ENCODE measurements at places on chromosomes 6 and 20. TPM values are rescaled to one million over a fixed set of nuclear protein-coding genes. Genes with fewer than 3 reads are reported as not detected.

DNA sequence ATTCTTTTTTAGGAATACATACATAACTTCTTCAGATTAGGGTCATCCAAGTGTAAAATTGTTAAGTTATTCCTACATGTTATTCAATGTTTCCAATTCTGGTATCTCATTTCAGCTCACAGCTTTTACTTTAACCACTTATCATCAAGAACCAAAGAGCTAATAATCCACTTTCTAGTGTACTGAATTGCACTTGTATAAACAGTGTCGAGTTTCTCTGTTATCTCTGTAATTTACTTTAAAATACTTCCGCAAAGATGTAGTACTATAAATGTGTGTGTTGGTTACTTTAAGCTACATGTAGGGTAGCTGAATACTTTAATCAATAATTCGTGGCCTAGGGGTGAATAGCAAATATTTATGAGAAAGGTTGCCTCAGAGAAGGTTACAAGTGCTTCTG, 8.8 kb upstream of the GJA1 start:
- DNase-seq, result no peak
- H3K36me3 ChIP-seq, result no peaks in the 10 kb centered on the region
- H3K27ac ChIP-seq, result no peak overlapping the region

DNA sequence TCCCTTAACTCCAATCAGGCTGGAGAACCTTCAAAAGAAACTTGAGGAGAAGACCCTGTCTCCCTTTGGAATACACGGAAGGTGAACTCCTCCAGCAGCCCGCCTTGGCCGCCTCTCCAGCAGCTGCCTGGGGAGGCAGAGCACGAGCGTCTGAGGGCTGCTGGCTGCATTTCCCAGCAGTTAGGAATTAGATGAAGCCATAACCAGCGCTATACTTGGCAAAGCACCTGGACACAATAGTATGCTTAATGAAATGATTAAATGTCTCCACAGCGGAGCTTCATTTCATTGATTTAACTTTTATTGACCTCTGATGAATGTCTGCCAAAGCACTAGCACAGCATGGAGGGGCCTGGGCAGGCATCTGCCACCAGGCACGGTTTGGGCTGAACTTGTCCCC, 73.5 kb downstream of the TMEM242 start:
- no peaks in the 10 kb centered on the region for H3K4me1 ChIP-seq
- no peaks in the 10 kb centered on the region for H3K27me3 ChIP-seq
- H3K27ac ChIP-seq, result no peak overlapping the region
- H3K4me3 ChIP-seq, result no peak overlapping the region
- H3K36me3 ChIP-seq, result no peaks in the 10 kb centered on the region
- DNase-seq, result no peak

DNA sequence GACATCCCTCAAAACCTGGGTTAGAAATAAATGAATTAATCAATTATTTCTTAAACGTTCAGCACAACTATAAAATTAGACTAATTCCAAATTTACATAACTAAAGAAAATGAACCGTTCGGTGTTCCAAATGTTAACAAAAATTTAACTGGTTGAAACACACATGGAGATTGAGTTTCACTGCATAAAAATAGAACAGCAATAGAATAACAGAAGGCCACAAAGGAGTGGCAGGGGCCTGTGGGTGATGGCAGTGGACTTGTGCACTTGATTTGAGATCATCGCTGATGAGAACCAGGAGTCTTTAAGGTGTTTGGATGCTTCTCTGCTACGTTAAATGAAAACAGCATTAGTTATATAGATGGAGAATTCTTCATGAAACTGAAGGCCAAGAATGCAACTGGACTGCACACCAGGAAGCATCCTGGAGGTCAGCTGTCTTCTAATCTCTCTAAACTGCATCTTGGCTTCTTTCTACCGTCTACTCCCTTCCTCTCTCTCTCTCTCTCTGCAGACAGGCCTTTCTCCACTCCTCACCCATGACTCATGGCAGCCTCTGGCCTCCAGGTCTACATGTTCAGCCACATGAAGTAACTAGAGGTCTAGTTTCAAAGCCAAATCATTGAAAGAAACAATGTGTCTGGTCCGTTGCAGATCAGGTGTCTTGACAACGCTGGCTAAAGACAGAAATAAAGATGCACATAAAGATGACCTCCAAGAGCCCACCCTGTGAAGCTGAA, 111.3 kb downstream of the SIM1 start:
- H3K27me3 ChIP-seq, result no peaks in the 10 kb centered on the region
- no peak for DNase-seq
- no peak overlapping the region for H3K4me3 ChIP-seq
- no peaks in the 10 kb centered on the region for H3K36me3 ChIP-seq
- H3K4me1 ChIP-seq, result no peaks in the 10 kb centered on the region

DNA sequence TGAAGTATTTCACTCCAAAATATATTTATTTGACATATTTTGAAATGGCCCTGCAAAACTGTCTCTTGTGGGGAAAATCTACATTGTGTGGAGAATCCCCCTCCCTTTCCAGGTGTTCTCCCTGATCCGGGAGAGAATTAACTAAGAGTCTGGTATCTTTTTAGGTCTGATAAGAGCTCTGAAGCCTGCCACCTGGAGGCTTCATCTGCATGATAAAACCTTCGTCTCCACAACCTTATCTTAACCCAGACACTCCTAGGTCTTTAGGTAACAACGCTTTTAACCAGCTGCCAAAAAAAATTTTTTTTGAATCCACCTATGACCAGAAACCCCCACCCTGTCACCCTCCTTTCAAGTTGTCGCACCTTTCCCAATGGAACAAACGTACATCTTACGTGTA, 43.0 kb downstream of the FAM184A start:
- H3K27me3 ChIP-seq, result no peaks in the 10 kb centered on the region
- no peaks in the 10 kb centered on the region for H3K4me1 ChIP-seq
- no peak for DNase-seq
- H3K4me3 ChIP-seq, result no peak overlapping the region
- no peak overlapping the region for H3K27ac ChIP-seq

DNA sequence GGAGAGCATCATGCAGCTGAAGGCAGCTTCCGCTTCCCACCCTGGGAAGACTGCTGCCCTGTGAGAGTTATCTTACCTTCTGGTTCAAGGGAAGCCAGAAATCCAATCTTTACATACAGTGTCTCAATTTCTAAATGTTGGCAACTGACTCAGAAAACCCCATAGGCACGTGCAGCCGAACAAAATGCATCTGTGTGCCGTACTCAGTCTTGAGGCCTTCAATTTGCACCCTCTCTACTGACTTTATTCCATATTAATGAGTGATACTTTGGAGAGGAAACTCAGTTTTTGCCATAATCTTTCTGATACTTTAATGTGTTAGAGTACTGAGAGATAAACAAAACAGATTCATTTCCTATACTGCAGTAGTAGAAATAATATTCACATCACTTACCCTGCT, 172.5 kb upstream of the C6orf118 start:
- H3K4me3 ChIP-seq, result no peak overlapping the region
- no peaks in the 10 kb centered on the region for H3K27me3 ChIP-seq
- no peak for DNase-seq
- no peak overlapping the region for H3K27ac ChIP-seq
- no peaks in the 10 kb centered on the region for H3K36me3 ChIP-seq

DNA sequence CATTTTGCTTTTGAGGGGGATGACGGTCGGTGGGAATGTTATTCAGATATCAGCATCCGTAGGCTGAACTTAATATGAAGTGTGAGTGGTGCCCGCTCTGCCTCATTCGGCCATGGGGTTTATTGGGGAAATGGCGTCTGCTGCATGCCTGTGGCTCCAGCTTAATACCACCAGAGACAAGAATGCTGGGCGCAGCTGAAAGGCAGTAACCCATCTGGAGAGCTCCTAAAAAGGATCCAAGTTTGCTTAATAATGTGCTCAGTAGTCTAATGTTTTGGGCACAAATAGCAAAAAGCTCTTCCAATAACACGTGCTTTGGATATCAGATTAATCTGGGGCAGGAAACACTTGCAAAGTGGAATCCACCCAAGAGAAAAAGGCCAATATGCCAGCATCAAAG, 273.0 kb upstream of the TAB2 start:
- H3K27ac ChIP-seq, result no peak overlapping the region
- no peaks in the 10 kb centered on the region for H3K27me3 ChIP-seq
- H3K4me1 ChIP-seq, result peaks cover 46% of the 10 kb centered on the region
- H3K36me3 ChIP-seq, result no peaks in the 10 kb centered on the region
- no peak overlapping the region for H3K4me3 ChIP-seq

- H3K4me1 ChIP-seq, result peaks cover 29% of the 10 kb centered on the region
- H3K27me3 ChIP-seq, result no peaks in the 10 kb centered on the region
- peak overlapping the region; percentile 37 for H3K4me3 ChIP-seq
These were observed 37.5 kb downstream of the NOX3 start for GRCh38 chr6:155418017-155418761.

DNA sequence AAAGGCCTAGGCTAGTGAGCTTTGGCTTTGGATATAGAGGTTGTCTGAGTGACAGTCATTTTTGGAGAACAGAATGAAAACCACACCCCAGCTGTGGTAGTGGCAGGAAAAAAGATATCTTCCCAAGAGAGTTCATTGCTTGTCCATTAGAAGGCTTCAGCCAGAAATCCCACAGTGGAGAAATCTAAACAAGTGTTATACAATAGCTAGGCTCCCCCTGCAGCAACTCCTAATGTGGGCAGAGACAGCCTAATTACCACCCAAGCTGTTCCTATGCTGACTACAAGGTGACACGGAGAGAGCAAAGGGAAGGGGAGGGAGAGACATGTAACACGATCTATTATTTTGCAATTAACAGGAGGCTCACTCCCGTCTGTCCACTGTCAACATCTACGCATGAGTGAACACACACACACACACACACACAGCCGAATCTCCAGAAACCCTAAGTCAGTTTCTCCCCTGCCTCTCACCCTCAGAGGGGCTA, 147.5 kb upstream of the TCF21 start:
- H3K27ac ChIP-seq, result no peak overlapping the region
- H3K27me3 ChIP-seq, result no peaks in the 10 kb centered on the region
- H3K36me3 ChIP-seq, result no peaks in the 10 kb centered on the region
- DNase-seq, result no peak

The TRIM15 gene
- not detected for total RNA-seq

Data from GM12878 (cell line).